ENCODE measurements at places on chromosomes 7 and 10.

GRCh38 chr10:9823268-9823930 is 1194.3 kb upstream of the CELF2 start:
- DNase-seq, result no peak

- no peak for DNase-seq
These were observed 118.0 kb downstream of the CABCOCO1 start for GRCh38 chr10:61780732-61781131.

GRCh38 chr7:72099784-72100183 is 312.4 kb downstream of the CALN1 start:
- DNase-seq, result no peak

- DNase-seq, result peak; percentile 72
These were observed 64.6 kb downstream of the GSAP start for GRCh38 chr7:77351539-77352004.

- no peak for DNase-seq
These were observed 10.1 kb upstream of the TMEM196 start for GRCh38 chr7:19783541-19783940.

- DNase-seq, result no peak
These were observed 122.0 kb upstream of the PRKCQ start for GRCh38 chr10:6702030-6702429.
